Thymus (tissue), 14 donors: ENCODE measurements at places on chromosomes 2 and 18. TPM values are rescaled to one million over a fixed set of nuclear protein-coding genes. Genes with fewer than 3 reads are reported as not detected.

The RETSAT gene
- 9.9 TPM for total RNA-seq

The TRIM43 gene
- total RNA-seq: 0.66 TPM

The NEU4 gene
- 0.05 TPM for total RNA-seq

The GKN2 gene
- 0.24 TPM for total RNA-seq

DNA sequence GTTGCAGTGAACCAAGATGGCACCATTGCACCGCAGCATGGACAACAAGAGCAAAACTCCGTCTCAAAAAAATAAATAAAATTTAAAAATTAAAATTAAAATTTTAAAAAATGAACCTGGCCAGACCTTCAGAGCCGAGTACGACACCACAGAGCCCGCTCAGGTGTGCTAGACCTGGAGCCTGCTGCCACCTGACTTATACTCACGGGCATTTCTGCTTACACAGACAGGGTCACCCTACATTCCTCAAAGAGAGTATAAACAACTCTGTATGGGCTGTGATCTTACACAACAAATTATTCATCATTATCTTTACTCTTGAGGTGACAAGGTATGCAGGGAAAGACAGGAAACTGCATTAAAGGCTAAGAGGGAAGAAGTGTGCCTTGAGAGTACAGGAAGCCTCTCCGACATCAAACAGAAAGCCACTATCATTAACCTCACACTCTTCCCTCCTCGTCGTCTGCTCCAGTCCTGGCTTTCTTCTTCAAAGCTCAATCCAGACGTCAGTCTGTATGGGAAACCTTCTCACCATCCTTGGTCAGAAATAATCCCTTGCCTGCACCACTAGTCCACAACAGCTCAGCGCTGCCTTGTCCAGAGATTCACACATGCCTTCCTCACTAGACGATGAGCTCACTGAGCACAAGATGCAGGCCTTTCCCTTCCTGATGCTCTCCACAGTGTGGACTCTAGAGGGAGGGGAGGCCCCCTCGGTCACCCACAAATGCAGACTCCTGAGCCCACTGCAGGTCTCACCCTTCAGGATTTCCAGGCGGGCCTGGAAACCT lies 56.2 kb downstream of the UXS1 start:
- no peak for DNase-seq
- peaks cover 3% of the 10 kb centered on the region for H3K4me1 ChIP-seq
- peaks cover 6% of the 10 kb centered on the region for H3K36me3 ChIP-seq
- no peaks in the 10 kb centered on the region for H3K27me3 ChIP-seq

DNA sequence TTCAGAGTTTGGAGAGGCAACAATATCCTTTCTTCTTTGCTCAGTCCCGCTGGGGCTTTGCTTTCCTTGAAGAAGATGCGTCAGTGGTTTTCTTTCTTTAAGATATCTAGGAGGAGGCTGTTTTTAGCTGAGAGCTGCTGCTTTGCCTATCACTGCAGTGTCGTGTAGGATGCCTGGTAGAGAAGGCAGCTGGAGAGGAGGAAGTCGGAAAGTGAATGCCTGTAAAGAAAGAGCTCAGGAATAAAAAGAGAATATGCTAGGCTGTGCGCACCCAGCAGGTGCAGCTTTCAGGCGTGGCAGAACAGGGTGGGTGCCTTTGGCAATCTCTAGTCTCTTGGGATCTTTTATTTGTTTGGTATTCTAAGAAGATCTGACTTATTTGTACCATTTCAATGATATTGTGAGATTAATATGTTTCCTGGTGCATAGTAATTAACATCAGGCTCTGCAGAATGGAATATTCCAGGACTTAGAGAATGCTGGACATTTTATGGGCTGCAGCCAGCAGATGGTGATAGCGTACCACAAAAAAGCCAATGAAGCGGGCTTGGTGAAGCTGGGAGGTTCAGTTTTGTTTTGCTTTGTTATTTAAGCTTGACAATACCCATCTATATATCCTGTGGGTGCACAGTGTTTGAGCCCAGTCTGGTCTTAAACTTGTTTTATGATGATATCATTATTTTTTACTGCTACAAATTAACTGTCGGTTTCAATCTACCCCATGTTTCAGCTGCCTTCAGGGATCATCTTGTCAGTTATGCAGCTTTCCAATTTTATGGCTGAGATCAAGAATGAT lies 34.9 kb downstream of the CAVIN2 start:
- no peaks in the 10 kb centered on the region for H3K4me1 ChIP-seq
- H3K4me3 ChIP-seq: no peak overlapping the region
- H3K27ac ChIP-seq: no peak overlapping the region
- no peaks in the 10 kb centered on the region for H3K36me3 ChIP-seq
- H3K27me3 ChIP-seq: no peaks in the 10 kb centered on the region

GRCh38 chr18:8639762-8640161 lies 30.5 kb downstream of the RAB12 start:
- no peak for DNase-seq
- H3K27me3 ChIP-seq: no peaks in the 10 kb centered on the region
- H3K4me3 ChIP-seq: no peak overlapping the region
- H3K36me3 ChIP-seq: peaks cover 33% of the 10 kb centered on the region
- no peaks in the 10 kb centered on the region for H3K4me1 ChIP-seq

DNA sequence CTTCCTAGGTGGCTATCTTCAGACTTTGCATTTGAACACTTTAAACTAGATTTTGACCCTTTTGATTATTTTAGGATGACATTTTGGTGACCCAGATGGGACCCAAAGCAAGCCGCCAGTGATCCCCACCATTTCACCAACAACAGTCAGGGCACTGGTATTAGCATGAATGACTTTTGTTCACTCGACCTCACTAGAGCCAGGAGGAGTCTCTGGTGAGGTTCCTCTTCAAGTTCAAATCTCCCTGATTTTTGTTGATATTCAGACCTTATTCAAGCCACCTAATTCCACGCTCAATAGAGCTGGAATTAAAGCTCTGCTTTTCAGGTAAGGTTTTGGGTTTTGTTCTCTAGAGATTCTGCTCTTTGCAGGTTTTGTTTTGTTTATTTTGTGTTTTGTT lies 202.3 kb downstream of the MREG start:
- H3K4me3 ChIP-seq: no peak overlapping the region
- no peaks in the 10 kb centered on the region for H3K36me3 ChIP-seq
- no peaks in the 10 kb centered on the region for H3K27me3 ChIP-seq
- DNase-seq: no peak

DNA sequence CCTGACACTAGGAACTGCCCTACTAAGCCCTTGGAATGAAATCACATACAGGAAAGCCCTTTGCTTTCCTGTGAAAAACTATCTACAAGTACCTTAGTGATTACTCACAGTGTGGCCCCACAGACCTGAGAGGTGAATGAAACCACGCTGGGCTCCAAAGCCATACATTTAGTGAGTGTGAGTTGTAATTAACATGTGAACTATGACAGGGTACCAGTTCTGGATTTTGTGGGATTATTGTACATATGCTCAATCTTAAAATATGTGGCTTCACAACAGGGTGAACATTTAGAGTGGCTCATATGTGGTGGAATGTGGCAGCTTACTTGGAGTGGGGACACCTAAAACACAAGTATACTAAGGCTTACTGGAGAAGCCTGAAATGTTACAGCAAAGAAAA lies 12.3 kb downstream of the KCTD1 start:
- H3K27me3 ChIP-seq: no peaks in the 10 kb centered on the region
- no peaks in the 10 kb centered on the region for H3K36me3 ChIP-seq
- DNase-seq: no peak
- no peak overlapping the region for H3K4me3 ChIP-seq

- H3K4me3 ChIP-seq: no peak overlapping the region
- no peaks in the 10 kb centered on the region for H3K4me1 ChIP-seq
- no peaks in the 10 kb centered on the region for H3K36me3 ChIP-seq
- no peak overlapping the region for H3K27ac ChIP-seq
- H3K27me3 ChIP-seq: no peaks in the 10 kb centered on the region
Measured at GRCh38 chr2:200393191-200393590, 86.7 kb downstream of the SPATS2L start.

GRCh38 chr18:55248495-55248894 lies 289.2 kb upstream of the CCDC68 start:
- H3K27me3 ChIP-seq: no peaks in the 10 kb centered on the region
- no peak overlapping the region for H3K4me3 ChIP-seq
- DNase-seq: no peak
- no peaks in the 10 kb centered on the region for H3K4me1 ChIP-seq
- H3K36me3 ChIP-seq: no peaks in the 10 kb centered on the region
- no peak overlapping the region for H3K27ac ChIP-seq
